RPMI7951 (cell line): ENCODE measurements at places on chromosomes 16 and 17. TPM values are rescaled to one million over a fixed set of nuclear protein-coding genes. Genes with fewer than 3 reads are reported as not detected.

Gene PPP1R27
- not detected in 2 replicates for total RNA-seq

Gene ABCA5
- 4.6 and 7.3 TPM in 2 replicates for total RNA-seq

Gene KCNG4
- total RNA-seq, result not detected in 2 replicates

Gene RAMP2
- total RNA-seq, result 1.4 and 2.4 TPM in 2 replicates

- no peak for DNase-seq
Observed at GRCh38 chr17:77723909-77724875, 234.3 kb upstream of the TNRC6C start.

- DNase-seq, result no peak
Observed at GRCh38 chr16:57882792-57883191, 80.5 kb upstream of the KIFC3 start.

DNA sequence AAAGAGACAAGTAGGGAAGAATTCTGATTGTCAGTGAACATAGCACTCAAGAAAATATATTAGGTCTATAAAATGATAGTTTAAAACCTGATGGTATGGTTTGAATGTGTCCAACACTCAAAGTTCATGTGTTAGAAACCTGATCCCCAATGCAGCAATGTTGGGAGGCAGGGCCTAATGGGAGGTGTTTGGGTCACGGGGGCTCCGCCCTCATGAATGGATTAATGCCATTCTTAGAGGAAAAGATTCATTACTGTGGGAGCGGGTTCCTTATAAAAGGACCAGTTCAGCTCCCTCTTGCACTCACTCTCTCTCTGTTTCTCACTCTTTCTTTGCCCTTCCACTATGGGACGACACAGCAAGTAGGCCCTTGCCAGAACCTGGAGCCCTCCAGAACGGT, 41.5 kb upstream of the SLC47A1 start:
- DNase-seq, result no peak

DNA sequence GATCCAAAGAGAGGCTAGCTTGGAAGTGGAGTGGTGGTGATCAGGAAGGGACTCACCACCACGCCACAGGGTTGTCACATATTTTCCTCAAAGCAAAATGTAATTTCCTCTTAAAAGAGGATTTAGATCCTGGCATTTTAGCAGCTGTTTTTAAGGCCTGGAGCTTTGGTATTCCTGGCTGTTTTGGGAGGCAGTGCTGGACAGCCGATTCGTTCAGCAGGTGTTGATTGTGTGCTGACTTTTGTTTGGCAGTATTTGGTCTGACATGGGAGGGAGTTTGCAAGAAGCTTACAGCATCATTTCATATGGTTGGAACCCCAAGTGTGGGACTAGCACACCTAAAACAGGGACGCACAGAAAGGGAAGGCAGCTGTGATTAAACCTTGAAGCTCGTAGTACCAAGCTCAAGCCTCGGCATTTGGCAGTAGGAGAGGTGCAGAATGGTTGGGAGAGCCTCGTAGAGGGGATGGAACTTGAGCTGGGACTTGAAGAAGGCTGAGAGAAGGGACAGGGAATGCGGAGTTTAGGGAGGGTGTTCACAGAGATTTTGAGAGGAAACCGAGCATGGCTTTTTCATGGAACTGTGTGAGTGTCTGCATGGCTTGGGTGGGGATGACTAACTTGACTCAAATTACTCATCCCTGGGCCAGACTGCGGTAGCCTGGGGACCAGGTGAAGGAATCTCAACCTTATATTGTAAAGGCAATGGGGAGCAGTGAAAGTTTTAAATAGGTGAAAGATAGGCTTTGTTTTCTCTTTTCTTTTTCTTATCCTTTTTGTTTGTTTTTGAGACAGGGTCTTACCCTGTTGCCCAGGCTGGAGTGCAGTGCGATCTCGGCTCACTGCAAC, 52.3 kb downstream of the RPTOR start:
- peak; percentile 37 for DNase-seq

GRCh38 chr16:81277541-81278080, 37.2 kb upstream of the GAN start:
- DNase-seq, result no peak

DNA sequence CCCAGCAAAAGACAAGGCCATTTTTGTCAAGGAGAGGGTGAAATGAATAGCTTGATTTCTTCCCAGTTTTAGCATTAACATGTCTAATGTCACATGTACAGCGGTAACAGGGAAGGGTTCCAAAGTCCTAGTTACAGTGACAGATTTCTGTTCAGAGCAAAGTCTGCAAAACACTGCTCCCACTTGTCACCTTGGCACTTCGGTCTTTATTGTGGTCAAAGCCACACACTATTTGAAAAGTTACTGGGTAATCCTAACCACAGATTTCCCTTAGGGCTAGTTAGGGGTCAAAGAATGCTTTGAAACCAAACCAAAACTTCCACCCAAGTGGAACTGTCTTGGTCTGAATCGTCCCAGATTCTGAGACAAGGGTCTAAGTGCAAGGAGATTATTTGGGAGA, 455.6 kb downstream of the HS3ST3B1 start:
- DNase-seq, result peak; percentile 72

DNA sequence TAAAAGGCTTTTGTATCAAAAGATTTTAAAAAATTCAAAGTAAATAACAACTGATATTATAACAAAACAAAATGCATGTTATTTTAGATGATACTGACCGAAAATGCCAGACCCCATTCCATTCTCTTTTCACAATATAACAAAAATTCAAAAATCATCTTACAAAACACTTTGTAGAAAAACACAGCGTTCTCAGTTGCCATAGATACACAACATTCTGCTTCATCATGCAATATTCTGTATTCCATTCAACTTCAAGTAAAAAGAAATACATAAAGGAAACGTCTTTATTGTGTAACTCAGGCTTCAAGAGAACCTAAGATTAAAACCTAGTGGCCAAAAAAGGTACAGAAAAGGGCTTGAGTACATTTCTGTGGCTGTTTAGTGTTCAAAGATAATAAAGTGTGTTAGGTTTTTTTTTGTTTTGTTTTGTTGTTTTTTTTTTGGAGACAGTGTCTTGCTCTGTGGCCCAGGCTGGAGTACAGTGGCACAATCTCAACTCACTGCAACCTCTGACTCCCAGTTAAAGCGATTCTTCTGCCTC, 250.5 kb downstream of the CEP112 start:
- no peak for DNase-seq

DNA sequence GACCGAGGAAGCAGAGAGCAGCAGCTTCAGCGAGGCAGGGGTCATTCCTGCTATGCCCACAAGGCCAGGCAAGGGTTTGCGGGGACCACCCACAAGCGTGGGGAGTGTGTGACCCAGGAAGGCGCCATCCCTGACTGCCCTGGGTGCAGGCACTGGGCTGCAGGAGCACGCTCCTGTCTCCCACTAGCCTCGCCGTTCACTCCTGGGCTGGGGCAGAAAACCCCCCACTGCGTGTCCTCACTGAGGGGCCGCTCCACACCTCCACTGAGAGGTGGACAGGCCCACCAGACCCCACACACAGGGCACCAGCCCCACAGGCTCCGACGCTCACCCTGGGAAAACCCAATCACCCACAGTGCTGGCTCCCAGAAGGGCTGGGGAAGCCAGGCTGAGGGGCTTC, 56.1 kb downstream of the KLHDC4 start:
- no peak for DNase-seq

GRCh38 chr17:65283704-65284103, 146.5 kb downstream of the RGS9 start:
- DNase-seq, result peak; percentile 55

DNA sequence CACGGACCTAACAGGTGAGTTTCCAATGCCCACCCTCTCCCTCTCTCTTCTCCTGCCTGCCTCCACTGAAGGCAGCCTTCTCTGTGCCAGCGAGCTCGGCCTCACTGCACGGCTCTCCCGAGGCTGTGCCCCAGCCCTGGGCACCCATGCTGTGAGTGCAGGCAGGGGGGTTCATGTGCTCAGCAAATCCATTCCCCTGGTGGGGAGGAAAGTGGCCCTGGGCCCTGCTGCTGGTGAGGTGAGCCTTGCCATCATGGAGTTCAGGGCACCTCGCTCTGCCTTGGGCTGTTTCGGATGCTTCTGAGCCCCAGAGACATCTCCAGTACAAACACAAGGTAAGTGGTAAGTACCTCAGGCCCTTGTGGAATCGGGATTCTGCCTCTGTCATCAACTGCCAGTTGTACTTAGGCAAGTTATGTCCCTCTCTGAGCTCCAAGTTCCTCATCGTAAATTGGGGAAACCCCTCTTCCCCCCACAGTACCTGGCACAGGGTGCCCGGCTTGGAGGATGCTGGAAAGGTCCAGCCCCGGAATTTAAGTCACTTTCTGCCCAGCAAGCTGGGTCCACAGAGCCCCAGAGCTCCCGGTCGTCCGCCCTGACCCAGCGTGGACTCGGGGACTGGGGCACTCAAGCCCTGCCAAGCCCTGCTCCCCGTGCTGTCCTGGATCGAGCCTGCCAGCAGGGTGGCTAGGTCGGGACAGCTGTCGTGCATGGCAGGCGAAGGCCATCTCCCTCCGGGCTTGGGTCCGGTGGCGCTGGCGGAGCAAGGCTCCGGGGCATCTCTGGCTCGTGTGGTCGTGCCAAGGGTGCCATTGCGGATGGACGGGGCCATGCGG, 684 bp upstream of the NUDT16L1 start:
- no peak for DNase-seq

- no peak for DNase-seq
Observed at GRCh38 chr16:75064403-75065148, 52.0 kb downstream of the LDHD start.

GRCh38 chr17:78767806-78768205, 14.3 kb downstream of the CYTH1 start:
- no peak for DNase-seq

GRCh38 chr16:87008664-87009063, 308.5 kb downstream of the C16orf95 start:
- DNase-seq, result no peak

DNA sequence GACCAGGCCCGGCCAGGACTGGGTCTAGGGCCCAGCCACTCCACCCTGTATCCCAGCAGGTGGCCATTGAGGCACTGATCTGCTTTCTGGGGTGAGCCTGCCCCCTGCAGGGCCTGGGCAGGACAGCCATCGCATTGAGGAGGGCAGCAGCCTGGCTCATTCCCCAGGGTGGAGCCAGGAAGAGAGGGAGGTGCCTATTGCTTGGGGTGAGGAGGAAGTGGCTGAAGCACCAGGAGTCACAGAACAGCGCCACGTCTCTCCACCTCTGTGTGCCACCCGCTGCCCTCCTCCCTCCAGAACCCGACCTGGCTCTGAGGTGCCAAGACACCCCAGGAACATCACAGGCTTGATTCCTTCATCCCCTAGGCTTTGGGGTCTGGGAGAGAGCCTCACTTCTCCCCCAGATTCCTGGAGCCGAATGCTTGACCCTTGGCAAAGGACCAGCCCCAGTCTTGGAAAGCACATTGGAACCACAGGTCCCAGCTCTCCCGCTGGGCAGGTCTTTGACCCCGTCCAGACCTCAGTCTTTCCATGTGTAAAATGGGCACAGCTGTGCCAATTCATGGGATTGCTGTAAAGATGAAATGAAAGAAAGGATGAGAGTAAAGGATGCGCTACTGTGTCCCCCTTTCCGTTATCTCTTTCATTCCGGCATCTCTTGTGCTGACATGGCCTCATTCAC, 7.2 kb upstream of the KRT36 start:
- peak; percentile 85 for DNase-seq

- DNase-seq, result no peak
Observed at GRCh38 chr17:35856603-35857002, 12.1 kb downstream of the HEATR9 start.

GRCh38 chr16:68111379-68111778, 26.2 kb downstream of the NFATC3 start:
- no peak for DNase-seq
